Left hindlimb (tissue), 1 donor: ENCODE measurements at places on chromosomes 4 and X.

DNA sequence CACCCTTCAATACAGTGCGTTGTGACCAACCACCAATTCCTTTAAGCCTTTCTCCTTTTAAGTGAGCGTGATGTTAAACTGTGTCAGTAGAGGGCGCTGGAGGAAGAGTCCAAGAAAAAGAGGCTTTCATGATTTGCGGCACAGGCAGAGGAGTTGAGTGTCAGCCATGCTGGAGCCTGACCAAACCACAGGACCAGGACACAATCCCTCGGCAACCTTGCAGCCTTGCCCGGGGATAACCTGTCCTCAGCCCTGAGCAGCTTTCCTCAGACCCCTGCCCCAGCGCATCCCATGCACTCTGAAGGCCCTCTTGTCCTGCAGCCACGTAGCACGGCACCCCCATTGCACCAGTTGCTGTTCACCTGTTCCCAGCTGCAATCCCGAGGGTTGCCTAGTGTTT lies 53.5 kb upstream of the SMIM31 start:
- DNase-seq: no peak

GRCh38 chrX:134633832-134634231 lies 24.4 kb downstream of the PLAC1 start:
- DNase-seq: no peak

GRCh38 chr4:15955670-15956069 lies 7.3 kb downstream of the FGFBP2 start:
- no peak for DNase-seq

DNA sequence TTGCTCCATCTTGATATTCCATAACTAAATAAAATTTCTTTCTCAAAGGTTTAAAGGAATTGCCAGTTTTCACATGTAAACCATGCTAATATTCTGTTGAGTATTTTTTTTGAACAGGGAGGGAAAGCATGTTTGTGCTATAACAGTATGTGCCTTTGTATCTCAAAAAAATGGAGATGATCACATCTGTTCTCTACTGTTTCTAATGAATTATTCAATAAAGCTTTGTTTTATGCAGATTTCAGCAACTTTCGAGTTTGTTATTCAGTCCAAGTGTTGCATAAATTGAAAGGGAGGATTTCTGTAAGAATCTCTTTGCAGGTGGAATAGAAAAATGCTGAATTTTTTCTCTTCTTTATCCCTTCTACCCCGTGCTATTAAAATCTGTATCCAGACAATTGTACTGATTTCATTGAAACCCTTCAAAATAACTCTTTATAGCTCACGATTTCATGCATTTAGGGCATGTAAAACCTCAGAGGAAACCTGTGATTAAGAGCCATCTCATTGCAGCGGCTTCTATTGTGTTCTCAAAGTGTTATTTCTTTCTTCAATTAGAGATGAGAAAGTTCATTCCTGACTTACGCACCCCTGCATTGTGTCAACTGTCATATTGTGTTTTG lies 42.1 kb downstream of the NEIL3 start:
- DNase-seq: no peak

DNA sequence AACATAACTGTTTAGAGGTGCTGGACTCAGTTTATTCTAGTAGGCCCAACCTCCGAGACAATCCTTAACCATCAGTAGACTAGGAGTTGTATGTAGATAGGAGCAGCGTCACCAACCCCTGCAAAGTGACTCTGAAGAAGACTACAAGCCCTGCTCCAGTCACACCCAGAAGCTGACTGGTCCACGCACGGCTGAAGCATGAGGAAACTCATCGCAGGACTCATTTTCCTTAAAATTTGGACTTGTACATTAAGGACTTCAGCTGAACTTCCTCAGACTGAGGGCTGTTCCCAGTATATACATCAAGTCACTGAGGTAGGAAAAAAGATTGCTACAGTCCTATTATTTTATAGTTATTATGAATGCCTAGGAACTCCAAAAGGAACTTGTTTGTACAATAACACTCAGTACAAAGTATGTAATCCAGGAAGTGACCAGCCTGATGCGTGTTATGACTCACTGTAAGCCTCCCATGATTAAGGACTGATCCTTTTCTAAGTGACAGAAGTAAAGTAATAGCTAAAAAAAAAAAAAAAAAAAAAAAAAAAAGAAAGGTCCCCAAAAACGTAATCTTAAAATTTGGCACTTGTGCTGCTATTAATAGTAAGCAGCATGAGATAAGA lies 41.6 kb upstream of the UGT2B7 start:
- DNase-seq: no peak

DNA sequence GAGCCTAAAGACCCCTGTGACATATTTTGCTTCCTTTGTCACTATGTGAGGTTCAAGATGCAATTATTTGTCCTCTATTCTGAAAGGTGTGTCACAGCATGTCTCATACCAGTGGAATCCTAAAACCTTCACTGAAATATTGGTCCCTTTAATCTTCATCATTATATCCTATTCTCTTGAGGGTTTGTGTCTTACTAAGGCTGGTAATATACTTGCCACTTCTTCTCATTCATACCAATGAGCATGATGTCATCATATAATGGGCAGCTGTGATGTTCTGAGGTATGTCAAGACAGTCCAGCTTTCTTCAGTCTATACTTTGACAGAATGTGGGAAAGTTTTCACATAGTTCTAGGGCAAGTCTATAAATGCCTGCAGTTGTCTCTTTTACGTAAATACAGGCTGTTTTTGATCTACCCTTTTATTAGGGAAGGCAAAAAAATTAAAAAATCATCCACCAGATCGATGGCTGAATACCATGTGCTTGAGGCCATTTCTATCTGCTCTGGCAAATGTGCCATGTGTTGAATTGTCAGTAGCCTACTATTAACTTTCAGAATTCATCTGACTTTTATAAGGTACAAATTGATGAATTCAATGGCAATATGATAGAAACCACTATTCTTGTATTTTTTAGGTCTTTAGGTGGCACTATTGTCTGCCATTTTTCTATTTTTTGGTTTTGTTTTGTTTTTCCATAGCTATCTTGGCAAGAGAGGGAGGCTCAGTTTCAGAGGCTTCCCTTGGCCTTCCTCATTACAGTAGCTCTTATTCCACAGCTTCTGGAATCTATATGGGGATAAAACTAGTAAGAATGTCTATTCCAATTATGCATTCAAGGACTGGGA lies 209.0 kb downstream of the PPARGC1A start:
- no peak for DNase-seq

- DNase-seq: no peak
Measured at GRCh38 chr4:18626996-18627395, 605.4 kb upstream of the LCORL start.

DNA sequence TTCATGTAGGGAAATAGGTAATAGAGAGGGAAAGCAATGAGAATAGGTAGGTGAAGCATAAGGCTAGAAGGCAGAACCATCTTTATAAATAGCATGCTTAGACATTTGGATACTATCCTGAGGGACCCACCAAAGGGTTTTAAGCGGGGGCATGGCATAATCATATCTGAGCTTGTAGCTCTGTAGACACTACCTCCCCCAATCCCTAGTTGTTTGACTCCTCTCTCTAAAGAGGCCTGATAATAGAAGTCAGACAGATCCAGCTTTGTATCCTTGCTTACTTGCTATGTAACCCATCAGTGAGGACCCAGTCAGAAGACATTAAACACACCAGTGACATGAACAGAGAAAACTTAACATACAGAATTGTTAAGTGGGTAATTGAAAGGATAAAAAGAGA lies 58.7 kb downstream of the SCFD2 start:
- no peak for DNase-seq

GRCh38 chr4:37978248-37978924 lies 18.2 kb downstream of the PTTG2 start:
- no peak for DNase-seq

DNA sequence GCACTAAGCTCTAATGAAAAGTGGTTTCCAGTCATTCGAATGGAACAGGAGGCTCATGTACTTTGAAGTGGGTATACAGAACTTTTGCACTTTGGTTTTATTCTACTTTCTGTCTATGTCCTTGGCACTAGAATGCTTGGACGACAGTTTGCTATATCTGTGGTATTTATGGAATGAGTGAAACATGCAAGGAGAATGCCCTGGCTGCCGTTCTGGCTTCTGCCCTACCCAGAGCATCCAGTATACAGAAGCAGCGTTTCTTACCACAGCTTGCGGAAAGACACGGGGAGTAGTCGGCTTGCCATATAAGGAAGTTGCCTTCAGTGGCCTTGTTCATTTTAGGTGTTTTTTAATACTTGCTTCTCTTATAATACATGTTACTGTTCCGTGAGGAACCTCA lies 98.0 kb downstream of the TBL1X start:
- no peak for DNase-seq

DNA sequence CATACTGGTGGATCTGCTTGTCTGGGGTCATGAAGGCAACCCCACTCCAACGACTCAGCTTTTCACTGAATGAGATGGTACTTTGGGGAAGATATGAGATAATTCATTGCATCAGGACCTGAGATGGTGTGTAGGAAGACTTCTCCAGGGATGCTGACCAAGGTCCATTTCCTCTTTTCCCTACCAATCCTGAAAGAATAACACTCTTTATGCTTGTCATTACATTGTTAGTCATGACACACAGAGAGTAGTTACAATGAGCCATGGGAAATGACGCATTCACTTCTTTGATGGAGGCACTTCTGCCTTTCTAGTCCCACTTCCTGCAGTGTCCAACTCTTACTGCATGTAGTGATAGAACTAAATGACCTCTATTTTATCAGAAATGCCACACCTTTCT lies 58.6 kb downstream of the AREG start:
- DNase-seq: no peak

GRCh38 chrX:126551306-126551705 lies 1.3 kb downstream of the DCAF12L1 start:
- no peak for DNase-seq

GRCh38 chrX:84340968-84341367 lies 153.0 kb upstream of the RPS6KA6 start:
- no peak for DNase-seq

DNA sequence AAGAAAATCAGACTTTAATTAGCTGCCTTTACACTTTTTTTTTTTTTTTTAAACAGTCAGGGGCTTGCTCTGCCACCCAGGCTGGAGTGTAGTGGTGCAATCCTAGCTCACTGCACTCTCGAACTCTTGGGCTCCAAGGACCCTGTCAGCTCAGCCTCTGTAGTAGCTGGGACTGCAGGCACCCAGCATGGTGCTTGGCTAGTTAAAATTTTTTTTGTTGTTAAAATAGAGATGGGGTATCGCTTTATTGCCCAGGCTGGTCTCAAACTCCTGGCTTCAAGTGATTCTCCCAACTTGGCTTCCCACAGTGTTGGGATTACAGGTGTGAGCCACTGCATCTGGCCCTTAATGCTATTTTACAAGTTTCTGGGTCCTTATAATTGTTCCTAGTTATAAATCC lies 359.1 kb downstream of the SPRY1 start:
- no peak for DNase-seq

DNA sequence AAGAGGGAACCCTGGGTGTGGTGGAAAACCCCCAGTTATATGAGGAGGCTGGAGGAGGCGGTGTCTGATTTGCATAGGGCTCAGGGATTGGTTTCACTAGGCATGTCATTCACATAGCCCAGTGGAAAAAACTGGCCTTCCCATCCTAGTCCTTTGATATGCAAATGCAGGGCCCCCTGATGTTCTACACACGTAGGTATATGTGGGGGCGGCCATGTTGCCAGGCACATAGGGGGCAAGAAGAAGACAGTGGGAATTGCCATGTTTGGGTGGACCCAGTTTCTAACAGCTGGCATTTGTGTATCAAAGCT lies 34.0 kb upstream of the ENPP6 start:
- no peak for DNase-seq

DNA sequence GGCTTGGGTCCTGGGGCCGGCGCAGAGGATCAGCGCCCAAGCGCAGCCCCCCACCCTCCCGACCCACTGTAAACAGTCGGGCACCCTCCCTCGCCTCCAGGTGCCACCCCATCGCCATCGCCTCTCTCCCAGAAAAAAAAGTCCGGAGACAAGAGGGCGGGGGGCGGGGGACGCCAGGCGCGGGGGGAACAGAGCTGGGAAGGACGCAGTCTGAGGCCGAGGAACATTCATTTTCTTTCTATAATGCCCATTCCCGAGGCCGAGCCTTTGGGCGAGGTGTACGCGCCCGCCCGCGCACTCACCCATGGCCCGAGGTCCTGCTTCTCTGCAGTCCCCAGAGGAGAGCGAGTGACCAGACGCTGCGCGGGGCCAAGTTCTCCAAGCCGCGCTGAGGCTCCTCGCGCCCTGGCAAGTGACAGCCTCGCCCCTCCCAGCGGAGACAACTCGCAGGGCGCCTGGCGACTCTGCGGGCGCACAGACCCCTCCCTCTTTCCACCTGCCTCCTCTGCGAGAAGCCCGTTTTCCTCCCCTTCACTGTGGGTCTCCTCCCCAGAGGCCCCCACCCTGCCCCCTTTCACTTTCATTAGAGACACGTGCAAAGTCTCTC lies 63.5 kb upstream of the WDR17 start:
- peak; percentile 31 for DNase-seq

- DNase-seq: no peak
Measured at GRCh38 chr4:67365661-67366245, 179.6 kb downstream of the CENPC start.

DNA sequence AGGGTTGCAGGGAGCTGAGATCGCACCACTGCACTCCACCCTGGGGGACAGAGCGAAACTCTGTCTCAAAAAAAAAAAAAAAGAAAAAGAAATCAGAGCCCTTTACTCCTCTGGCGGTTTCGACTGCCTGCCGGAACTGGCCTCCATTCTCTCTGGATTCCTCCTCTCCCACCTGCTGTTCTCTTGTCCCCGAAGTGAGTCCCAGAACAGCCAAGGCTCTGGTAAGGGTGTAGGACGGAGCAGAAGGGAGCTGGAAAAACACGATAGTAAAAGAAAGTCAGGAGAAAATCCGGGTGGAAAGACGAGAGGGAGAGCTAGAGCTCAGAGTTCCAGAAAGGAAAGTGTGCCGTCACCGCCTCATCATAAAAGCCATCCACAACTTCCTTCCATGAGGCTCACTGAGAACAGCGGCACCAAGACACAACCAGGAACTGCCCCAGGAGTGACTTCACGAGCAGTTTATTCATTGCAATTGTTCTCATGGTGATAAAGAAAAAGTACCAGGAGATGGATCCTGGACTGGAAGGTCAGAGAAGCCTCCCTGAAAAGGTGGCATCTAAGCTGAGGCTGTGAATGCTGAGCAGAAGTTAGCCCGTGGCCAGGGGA lies 12.3 kb downstream of the TLR3 start:
- no peak for DNase-seq

- DNase-seq: no peak
Measured at GRCh38 chr4:47442980-47443379, 20.5 kb downstream of the COMMD8 start.

- no peak for DNase-seq
Measured at GRCh38 chr4:102817613-102818268, 9.6 kb downstream of the UBE2D3 start.

DNA sequence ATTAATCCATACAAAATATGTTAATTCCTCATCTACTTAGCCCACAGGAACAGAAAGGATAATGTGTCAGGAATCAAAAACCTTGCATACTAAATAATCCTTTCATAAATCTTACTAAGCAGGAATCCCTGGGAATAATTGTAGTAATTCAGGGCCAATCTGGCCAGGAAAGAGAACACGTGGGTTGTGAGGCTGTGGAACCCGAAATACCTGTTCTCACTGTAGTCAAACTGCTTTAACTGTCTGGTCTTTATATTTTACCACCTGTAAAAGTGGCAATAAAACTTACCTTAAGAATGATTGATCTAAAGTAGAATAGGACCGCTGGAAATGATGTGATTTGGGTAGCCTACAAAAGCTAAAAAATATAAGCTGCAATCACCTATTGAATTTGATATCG lies 1620.9 kb downstream of the STIM2 start:
- no peak for DNase-seq
